ENCODE measurements at places on chromosomes 5 and 9.

DNA sequence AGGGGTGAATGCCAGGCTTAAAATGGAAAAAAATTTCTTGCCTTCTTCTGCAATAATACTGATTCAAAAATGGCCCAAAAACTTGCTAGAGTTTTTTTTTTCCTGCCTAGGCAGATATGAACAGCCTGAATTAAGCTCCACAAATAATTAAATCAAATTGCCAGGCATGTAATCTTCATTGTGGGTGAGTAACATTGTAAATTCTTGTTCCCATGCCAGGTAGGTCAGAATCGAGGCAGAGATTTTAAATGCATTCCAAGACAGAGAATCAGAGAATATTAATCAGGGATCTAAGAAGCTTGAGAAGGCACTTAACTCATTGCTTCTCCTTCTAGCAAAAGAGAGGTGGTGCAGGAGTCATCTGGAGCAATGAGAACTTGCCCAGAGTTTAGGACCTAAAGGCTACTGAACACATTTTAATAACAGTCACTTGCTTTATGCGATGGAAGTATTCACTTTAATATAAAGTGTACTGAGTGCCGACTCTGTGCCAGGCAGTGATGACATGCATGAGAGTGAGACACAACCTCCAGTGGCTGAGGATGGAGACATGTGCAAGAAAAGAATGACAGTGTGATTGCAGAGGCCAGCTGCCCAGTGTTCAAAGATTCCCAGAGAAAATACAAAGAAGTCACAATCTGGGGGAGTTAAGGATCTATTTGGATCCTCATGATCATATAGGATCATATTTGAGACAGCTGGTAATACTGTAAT lies 102.3 kb downstream of the APBA1 start:
- DNase-seq = peak; percentile 92

GRCh38 chr5:112289465-112289864 lies 129.6 kb downstream of the EPB41L4A start:
- no peak for DNase-seq

GRCh38 chr5:169161022-169161680 lies 139.8 kb downstream of the SLIT3 start:
- DNase-seq = peak; percentile 79

DNA sequence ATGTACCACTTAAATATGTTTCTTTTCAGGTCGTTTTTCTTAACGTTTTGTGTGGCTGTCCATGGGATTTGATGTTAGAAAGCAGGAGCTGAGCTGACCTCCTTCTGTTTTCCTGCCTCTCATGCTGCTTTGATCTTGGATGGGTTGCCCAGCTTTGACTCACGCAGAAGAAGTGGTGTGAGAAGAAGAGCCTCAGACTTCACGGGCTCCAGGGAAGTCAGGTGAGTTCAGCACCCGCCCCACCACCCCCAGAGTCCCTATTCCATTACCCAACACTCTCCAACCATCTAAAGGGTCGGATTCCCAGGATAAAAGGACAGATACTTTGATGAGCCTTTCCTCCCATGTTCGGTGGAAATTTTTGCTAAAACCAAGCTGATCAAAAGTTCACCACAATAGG lies 373.4 kb downstream of the IRX2 start:
- no peak for DNase-seq

- DNase-seq = no peak
These were observed 91.3 kb upstream of the GPBP1 start for GRCh38 chr5:57082441-57083067.

DNA sequence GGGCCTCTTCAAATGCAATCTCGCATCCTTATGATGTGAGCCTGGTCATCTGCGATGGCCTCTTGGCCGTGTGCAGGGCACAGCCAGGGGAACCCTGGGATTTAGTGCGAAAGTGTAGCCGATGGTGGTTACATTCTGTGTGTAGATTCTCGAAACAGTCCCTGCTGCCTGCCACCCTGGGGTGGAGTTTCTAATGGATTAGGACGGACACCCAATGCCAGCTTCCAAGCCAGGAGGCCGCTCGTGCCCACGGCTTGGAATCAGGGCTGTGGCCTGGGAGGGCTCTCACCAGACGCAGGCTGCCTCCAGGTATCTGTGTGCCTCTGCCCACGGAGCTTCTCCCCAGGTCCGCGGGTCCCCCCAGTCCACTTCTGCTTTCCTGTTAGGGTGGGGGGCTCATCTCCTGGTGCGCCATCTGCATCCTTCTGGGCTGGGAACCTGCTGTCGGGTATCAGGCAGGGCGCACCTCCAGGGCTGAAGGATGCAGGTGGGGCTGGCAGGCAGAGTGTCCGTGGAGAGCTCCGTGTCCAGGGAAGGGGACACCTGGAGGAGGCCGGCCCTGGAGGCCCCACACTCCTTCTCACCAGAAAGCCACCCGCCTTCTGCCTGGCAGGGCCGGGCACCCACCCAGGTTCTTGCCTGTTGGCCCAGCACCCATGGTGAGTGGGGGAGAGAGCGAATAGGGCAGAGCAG lies 3.4 kb upstream of the SLC12A7 start:
- DNase-seq = no peak

- DNase-seq = peak; percentile 14
These were observed 419.7 kb downstream of the CHSY3 start for GRCh38 chr5:130323804-130324454.

DNA sequence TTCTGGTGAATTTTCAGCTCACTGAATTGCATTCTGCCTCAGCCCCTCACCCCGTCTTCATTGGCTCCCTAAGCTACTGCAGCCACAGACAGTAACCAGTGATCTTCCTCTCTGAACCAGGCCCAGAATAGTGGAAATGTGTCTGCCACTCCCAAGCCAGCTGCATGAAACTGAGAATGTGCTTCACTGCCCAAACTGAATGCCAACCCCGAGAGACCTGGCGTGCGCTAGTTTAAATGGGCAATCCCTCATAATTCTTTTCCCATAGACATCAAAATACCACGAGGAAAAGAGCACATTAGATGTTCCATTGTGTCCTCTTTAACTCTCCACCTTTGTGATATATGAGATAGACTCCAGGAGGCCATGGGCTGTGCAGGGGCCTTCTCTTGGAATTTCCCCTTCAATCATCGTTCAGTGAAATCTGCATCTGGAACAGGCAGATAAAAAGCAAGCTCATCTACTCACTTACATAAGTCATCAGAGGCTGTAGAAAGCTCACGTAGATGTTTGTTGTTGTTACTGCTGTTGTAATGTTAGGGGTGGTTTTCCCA lies 320.2 kb downstream of the NFIB start:
- no peak for DNase-seq

DNA sequence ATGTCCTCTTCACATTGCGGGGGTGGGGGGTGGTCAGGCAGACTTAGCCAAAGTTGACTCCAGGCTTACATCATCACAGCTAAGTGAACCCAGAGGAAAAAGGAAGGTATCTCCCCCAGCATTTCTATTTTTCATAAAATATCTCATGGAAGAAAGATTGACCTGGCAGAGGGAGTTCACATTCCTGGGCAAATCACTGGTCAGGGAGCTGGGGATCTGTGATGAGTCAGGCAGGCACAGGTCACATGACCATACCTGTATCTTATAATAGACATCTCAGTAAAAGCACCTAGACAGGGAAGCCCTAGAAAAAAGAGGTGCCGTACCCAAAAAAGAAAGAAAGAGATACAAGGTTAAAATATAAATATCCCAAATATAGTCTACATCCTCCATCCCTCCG lies 57.3 kb upstream of the WWC1 start:
- DNase-seq = peak; percentile 29

- DNase-seq = no peak
These were observed 171.2 kb upstream of the ACTBL2 start for GRCh38 chr5:57653636-57654290.

GRCh38 chr9:121303456-121304451 lies 35.8 kb downstream of the GSN start:
- DNase-seq = no peak

GRCh38 chr9:93096811-93097382 lies 880 bp downstream of the CARD19 start:
- no peak for DNase-seq

GRCh38 chr5:152094060-152094459 lies 169.4 kb upstream of the GLRA1 start:
- DNase-seq = no peak

DNA sequence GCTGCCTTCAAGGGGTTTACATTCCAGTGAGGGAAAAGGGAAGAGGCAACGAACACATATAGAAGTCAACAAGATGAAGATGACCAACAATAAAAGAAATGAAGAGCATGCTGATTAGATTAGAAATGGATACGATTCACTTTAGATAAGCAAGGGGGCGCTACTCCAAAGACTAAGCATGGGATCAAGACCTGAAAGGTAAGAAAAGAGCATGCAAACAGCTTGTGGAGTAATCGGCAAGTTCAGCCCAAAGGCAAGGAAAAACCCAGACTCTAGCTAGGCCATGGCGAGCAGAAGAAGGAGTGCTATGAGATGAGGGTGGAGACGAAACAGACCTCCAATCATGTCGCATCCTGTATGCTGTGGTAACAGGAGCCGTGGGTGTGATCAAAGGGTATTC lies 124.4 kb downstream of the FANCC start:
- no peak for DNase-seq

DNA sequence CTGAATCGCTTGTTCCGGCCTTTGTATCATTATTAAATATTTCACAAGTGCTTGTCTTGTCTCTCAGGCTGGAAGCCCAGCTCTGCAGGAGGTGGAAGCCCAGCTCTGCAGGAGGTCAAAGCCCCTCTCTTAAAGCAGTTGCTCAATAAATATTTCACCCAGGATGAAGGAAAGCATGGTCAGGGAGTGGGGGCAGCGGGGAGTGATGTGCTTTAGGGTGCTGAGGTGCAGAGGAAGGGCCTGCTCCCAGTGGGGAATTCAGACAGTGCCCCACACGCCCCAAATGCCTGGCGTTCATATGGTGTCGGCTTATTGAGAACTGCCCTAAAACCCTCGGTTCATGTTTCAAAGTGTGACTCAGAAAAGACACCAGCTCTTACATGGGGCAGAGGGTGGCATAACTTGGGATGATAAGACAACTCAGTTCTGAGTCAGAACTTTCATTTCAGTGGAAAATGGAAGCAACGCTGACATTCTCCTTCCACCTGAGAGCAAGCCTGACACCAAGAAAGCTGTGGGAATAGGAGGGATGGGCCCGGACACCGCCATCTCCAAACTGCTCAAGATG lies 114.3 kb upstream of the DAP start:
- no peak for DNase-seq

DNA sequence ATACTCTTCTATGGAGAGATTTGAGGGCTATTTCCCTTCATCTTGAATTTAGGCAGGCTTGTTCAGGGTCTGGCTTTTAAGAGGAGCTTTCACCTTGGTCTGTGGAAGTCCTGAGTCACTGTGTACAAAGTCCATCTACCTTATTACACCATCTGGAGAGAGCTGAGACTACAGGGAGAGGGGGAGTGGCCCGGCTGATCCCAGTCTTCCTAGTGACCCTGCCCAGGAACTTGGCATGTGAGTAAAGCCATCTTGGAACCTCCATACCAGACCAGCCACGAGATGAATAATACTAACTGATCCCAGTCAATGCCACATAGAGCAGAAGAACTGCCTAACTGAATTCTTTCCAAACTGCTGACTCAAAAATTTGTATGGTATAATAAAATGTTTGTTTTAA lies 8.4 kb upstream of the IL6ST start:
- peak; percentile 65 for DNase-seq

DNA sequence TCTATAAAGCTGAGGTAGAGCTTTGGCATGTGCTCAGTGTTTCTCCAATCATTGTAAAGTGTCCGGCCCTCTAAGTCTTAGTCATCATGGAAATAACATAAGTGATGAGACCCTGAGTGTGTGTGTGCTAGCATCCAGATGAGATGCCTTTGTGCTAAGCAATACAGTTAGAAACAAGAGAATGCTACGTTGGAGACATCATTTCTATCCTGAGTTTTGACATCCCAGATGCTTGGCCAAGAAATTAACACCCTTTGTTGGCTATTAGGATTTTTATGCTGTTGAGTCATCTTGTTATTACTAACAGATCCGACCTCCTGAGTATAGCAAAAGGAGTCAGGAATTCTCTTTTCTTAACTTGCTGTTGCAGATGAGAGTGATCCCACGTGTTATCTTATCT lies 508.0 kb downstream of the GADD45G start:
- peak; percentile 96 for DNase-seq

GRCh38 chr5:100562821-100563220 lies 27.6 kb downstream of the FAM174A start:
- no peak for DNase-seq

DNA sequence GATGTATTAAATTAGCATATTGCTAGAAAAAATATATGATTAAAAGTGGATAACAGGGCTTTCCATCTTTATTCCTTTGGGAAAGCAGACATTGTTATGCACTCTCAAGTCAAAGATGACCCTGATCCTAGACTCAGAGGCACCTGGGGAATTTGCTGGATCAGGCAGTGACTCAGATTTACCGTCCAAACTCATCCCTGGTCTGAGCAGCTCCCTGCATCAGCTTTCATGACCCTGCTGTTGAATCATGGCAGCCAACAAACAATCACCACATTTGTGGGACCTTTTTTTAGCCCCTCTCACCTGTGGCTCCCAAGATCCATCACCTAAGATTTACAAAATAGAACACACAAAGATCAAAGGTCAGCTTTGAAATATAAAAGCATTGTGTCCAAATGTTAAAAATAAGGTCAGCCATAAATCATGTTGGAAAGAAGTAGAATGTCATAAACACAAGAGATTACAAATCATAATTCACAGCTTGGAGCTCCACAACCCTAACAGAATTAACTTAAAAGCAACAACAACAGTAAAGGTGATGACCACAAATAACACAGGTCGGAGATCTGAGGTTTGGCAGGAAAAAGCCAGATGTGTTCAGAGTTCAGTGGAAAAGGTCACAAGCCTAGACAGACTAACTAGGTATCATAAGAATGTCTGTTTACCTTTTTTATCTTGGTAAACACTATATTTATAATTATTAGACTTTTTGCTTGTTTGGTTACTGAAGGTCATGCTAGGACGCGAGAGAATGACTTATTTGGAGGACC lies 55.5 kb downstream of the ZFAND5 start:
- no peak for DNase-seq

- DNase-seq = no peak
These were observed 98.9 kb downstream of the CEMIP2 start for GRCh38 chr9:71669284-71669995.

DNA sequence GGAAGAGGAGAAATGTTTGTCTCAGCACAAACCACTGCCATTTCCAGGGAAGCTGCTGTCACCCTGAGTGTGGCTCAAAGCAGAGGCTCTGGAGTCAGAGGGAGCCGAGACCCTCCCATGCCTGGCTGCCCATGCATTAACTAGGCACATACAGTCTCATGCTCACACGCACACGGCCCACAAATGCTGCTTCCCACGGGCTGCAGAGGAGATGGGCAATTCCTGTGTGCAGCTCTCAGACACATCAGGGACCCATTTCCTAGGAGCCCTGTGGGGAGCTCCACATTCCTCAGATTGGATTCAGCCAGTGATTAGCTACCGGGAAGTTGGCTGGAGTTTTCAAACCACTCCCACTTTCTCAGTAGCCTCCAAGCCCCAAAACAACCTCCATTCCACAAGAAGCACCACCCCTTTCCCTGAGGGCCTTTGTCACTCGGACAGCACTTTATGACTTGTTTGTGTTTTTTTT lies 9.1 kb upstream of the PTGES start:
- DNase-seq = peak; percentile 88

GRCh38 chr9:114776683-114777399 lies 29.0 kb downstream of the TNFSF15 start:
- DNase-seq = no peak

Measured in fibroblast of skin of right biceps (primary cell).